ENCODE measurements at places on chromosomes 7 and 10. TPM values are rescaled to one million over a fixed set of nuclear protein-coding genes. Genes with fewer than 3 reads are reported as not detected.

Gene SBDS
- 138 TPM for total RNA-seq

Gene SPDYE11
- total RNA-seq, result not detected

Gene ADAM12
- 5.5 TPM for total RNA-seq

Gene PODXL
- total RNA-seq, result 27.3 TPM

Gene SPDYE16
- 0.16 TPM for total RNA-seq

Gene TET1
- total RNA-seq, result 2.2 TPM

Gene C10orf53
- not detected for total RNA-seq

Gene MACC1
- total RNA-seq, result 0.69 TPM

Gene PTF1A
- not detected for total RNA-seq
